Stimulated activated CD8-positive, alpha-beta memory T cell treated with anti-CD3 and anti-CD28 coated beads, Interleukin-12 subunit alpha, Interleukin-12 subunit beta, amount 100 ng/mL, for 4 hours (primary cell): ENCODE measurements at places on chromosomes 5 and 9.

DNA sequence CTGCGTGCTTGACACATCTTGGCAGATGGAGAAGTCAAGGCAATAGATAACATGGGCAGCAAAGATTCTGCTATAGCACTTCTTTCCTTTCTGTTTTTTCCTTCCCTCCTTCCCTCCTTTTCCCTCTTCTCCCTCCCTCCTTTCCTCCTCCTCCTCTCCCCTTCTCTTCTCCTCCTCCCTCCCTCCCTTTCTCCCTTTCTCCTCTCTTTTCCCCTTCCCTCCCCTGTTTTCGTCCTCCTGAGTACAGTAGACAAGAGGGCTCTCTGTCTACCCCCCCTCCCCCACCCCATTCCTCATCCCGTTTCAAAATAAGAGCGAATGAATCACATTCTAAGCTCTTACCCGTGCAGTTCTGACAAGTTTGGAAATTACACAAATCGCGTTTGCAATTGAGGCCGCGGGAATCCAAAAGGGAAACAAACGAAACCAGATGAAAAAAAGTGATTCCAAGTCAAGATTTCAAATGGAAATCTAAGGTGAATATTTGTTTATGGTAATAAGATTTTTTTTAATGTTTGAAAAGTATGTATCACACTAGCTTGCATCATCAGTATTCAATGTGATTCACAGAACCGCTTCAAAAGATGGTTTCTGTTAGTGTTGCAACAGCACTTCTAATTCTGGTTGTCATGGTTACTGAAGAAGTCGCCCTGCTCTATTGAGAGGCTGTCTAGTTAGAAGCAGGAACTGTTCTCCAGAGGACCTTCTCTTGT is 1.3 kb downstream of the NIM1K start:
- no peak for DNase-seq

DNA sequence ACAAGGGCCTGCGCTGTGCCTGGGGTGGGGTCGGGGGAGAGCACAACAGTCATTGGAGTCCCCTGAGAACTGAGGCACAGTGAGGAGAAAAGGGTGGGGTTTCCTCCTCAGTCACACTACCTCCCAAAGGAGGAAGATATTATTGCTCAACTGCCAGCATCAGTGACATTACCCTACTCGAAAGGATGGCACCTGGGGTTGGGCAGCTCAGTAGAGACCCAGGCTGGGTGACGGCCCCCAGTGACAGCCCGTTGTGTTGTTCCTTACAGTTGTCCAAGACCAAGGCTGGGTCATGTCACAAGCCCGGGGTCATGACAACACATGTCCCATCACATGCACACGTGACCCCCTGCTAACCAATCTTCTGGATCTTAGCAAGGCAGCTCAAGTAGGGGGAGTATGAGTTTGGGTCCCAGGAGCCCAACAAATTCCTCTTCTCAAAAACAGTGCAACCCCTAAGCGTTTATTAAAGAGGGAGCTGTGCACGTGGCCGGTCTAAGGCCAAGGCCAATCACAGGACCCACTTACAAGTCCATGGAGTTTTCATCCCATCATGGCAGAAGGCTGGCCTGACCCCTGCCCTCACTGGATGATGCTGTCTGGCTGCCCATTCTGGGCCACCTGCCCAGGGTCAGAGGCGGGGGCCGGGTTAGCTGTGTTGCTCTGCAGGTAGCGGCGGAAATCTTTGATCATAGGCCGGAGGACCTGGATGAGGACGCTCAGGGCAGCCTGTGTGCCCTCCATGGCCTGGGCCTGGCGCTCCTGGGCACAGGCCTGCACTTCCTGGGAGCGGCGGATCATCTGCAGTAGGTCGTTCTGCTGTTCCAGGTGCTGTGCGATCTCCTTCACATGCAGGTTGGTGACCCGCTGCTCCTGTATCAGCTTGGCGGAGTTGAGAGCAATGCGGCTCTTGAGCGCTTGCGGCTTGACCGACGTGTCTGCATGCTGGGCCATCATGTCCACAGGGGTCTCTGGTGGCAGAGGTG is 4.0 kb downstream of the NAIF1 start:
- DNase-seq, result no peak

GRCh38 chr9:19030899-19031298 is 2.1 kb downstream of the SAXO1 start:
- DNase-seq, result no peak

DNA sequence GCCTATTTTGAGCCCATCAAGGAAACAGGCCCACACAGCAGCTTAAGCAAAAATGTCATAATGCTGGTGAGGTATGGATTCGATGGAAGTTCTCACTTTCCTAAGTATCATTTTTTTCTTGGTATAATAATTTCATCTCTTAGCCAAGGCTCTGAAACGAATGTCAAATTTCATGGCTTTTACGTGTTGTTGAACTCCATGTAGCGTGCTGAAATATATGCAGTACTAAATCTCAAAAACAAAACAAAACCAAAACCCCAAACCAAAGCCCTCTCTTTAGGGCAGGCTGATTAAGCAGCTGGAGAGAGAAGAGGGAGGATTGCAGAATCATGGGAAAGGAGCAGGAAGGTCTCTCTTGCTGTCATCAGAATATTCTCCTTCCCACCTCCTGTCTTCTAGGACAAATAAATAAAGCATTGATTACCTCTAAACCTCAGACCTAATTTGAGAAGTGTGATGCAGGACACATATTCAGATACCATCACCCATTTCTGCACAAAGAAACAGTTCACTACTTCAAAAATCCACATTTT is 58.3 kb downstream of the TMEM174 start:
- no peak for DNase-seq

DNA sequence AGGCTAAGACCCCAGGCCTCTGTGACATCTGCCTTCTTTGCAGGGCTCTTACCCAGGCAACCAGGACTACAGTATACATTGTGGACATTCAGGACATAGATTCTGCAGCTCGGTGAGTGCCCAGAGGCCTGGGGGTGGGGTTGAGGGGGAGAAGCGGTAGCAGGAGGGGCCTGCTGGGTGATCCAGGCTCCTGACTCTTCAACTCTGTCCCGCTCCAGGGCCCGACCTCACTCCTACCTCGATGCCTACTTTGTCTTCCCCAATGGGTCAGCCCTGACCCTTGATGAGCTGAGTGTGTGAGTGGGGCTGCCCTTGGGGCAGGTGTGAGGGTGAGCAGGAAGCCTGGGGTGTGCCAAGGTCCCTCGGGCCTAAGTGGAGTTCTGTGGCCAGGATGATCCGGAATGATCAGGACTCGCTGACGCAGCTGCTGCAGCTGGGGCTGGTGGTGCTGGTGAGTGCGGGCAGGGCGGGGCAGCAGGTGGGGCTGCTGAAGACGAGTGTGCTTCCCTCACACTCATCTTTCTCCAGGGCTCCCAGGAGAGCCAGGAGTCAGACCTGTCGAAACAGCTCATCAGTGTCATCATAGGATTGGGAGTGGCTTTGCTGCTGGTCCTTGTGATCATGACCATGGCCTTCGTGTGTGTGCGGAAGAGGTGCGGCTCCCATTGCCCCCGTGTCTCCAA is 19.8 kb downstream of the GPRIN1 start:
- DNase-seq, result no peak
